NCI-H1092 treated with DMSO at 0.1 percent for 48 hours (cell line): ENCODE measurements at places on chromosomes 2 and 18.

- DNase-seq = peak; percentile 50
These were observed 161.8 kb downstream of the PRKCE start for GRCh38 chr2:45813003-45813941.

DNA sequence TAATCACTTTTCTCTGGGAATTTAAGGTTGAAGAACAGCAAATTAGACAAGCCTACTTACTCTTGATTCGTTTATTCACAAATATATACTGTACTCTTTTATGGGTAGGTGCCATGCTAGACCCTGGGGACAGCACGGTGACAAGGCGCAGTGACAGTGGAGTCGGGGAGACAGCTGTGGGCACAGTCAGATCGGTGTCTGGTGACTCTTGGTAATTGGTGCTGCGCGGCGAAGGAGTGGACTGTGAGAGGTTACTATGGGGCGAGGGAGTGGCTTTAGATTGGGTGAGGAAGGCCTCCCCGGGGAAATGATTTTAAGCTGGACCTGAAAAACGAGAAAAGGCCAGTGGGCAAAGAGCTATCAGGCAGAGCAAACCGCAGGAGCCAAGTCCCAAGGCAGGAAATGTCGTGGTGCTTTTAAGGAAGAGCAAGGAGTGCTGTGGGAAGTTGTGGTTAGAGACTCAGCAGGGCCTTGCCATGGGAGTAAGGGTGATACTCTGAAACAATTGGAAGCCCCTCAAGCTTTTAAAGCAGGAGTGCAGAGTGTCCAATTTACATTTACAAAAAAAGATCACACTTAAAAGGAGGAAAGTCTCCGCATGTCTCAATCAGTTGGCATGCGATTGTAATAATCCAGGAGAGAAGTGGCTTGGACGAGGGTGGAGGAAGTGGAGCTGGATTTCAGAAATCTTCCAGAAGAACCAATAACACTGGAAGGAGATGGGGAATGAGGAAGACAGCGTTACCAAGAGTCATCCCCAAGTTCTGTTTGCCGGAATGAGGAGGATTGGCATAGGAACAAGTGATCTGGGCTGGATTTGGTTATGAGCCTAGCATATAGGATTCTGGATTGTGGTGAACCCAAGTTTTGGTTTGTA lies 36.1 kb upstream of the TXNDC2 start:
- no peak for DNase-seq

- DNase-seq = no peak
These were observed 40.7 kb downstream of the INPP4A start for GRCh38 chr2:98485453-98485755.

DNA sequence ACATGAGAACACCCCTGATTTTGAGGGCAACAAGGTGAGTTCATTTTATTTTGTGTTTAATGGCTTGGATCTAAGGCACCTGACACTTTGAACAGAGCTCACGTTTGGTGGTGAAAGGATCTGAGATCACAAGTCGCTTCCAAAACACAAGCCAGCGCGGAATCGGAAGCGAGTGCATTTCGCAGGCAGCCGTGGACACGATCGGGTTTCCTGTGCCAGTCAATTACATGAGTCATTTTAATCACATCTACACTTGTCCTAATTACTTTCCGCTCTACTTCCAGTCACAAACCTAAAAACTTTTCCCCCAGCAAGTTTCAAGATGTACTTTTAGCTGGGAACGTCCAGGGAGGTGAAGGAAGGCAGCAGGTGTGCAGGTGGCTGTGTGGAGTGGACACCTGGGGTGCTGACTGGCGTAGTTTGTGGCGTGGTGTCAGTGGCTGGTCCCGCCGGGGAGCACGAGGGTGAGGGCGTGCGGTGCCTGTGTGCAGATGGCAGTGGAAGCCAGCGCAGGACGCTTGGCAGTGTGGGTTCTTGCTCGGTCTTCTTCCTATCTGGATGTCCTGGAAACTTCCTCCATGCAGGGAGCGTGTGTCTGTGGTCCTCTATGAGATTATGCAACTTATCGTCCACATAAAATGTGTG lies 75.6 kb downstream of the DCDC2C start:
- no peak for DNase-seq

GRCh38 chr2:16413947-16414346 lies 251.7 kb downstream of the CYRIA start:
- no peak for DNase-seq

GRCh38 chr2:196537311-196537710 lies 102.2 kb upstream of the CCDC150 start:
- DNase-seq = no peak

GRCh38 chr2:9771481-9772017 lies 71.7 kb upstream of the TAF1B start:
- no peak for DNase-seq

DNA sequence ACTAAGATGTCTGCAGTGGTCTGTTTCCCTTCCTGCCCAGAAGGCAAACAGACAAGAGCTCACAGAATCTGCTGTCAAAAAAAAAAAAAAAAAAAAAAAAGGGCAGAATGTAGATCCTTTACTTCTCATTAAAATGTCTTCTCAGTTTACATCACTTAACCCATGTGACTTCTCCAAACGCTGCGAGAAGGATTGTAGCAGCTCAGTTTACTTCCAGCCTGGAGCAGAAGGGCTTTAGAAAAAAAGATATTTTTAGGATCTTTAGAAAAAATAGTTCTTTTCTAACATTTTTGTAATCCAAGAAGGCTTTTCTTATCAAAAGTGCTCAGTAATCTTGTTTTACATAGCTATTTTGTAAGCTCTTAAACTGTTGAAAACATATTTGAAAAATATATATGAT lies 425.4 kb downstream of the CNTNAP5 start:
- no peak for DNase-seq

- DNase-seq = no peak
These were observed 19.1 kb downstream of the FAM117B start for GRCh38 chr2:202653890-202654289.

DNA sequence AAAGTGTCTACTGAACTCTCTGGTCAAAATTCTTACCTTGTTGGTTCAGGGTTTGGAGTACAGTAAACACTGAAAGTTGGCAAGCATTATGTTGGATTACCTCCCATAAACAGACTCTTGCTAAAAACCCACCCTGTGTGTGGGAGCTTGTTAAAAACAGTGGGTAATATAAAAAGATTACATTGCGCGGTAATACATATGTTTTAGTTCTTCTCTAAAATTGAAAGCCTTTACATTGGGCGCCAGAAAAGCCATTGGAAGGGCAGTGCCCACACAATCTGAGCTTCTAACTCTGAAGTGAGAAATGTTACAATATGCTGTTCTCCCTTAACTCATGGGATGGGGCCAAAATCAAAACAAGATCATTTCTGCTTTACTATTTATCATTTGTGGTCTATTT lies 510.7 kb downstream of the CNTNAP5 start:
- DNase-seq = no peak

GRCh38 chr2:2530334-2530733 lies 199.3 kb upstream of the MYT1L start:
- DNase-seq = no peak

DNA sequence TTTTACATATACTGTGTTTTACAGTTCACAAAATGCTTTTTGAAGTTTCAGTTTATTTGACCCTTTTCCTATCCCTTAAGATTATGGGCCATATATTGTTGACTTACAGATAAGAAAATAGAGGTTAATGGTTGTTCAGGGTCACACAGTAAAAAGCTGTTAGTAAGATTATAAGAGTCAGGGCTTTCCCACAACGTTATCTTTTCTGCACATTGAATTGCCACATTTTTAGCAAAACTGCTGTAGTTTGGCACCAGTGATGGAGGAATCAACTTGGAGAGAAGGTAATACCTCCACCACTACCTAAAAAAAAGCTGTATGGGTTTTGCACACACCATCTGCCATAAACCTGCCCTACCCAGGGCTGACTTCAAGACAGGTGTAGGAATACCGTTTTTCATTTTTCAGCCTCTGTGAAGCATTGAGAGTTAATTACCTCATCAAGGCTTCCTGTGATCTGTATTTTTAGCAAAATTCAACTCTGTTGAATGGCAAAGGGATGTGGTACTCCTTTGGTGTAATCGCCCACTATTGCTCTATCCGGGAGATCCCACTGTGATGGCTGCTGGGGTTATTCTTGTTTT lies 5.0 kb downstream of the SOWAHC start:
- no peak for DNase-seq

DNA sequence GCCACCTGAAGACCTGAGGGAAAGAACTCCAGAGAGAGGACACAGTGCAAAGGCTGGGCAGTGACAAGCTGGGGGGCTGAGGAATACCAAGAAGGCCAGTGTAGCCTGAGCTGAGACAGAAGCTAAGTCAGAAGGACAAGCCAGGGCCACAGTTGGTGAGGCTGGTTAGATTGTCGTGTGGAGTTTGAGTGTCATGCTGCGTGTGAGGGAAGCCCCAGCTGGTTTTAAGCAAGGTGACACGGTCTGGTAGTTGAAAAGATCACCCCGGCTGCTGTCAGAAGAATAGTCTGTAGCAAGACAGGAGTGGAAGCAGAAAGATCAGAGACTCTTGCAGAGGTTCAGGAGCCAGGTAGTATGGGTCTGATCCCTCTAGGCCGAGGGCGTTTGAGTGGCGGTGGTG lies 50.6 kb upstream of the RMDN2 start:
- DNase-seq = no peak

- no peak for DNase-seq
These were observed 113.3 kb upstream of the SEC11C start for GRCh38 chr18:59026364-59026763.

DNA sequence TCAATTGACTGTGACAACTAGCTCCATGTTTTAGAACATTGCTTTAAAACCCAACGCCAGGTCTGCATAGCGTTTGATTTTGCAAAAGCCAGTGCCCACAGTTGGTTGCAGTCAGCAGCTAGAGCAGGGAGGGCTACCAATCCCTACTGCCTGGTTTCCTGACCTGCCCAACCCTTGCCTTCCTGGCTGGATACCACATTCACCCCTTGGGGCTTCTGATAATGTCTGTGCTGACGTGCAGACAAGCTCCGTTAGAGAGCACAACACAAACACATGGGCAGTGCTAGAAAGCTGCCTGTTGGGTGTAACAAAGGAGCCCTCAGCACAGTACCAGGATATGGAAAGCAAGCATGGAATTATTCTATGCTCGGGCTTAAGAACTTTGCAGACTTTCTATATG lies 71.4 kb upstream of the THSD7B start:
- DNase-seq = no peak

GRCh38 chr2:17583646-17584045 lies 43.1 kb downstream of the VSNL1 start:
- no peak for DNase-seq

DNA sequence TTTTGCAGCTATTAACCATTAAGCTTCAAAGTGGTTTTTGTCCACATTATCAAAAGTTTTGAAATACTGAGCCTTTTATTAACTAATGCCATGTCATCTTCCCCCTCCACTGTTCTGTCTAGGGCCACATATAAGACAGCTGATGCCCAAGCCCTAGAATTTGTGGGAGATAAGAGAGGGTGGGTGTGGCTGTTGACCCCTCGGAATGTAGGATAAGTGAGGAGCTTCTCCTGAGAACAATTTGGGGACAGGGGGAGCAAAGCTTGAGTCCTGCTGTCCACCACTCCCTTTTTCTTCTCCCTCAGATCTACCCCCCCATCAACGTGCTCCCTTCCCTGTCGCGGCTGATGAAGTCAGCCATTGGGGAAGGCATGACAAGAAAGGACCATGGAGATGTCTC lies 14.3 kb upstream of the ANKRD53 start:
- no peak for DNase-seq

GRCh38 chr2:7071154-7071553 lies 153.9 kb downstream of the RNF144A start:
- DNase-seq = no peak

DNA sequence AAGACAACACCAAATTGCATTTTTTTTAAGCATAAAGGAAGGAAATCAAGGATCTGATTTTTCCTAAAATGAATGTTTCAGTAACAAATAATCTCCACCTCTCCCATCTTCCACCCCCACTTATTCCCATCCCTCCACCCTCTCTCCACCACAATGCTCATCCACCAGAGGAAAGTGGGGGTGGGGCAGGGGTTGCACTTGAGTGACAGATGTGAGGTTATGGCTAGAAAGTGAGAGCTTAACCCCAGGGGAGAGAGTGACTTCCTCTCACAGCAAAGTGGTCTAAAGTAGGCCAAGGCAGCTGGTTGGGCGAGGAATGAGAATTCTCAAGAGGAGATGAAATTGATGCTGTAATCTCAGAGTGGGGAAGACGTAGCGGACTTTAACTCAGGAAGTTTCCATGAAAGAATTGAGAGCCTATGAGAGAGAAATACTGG lies 104.7 kb downstream of the HNRNPLL start:
- DNase-seq = peak; percentile 43

- no peak for DNase-seq
These were observed 825 bp downstream of the THUMPD2 start for GRCh38 chr2:39778233-39778632.

DNA sequence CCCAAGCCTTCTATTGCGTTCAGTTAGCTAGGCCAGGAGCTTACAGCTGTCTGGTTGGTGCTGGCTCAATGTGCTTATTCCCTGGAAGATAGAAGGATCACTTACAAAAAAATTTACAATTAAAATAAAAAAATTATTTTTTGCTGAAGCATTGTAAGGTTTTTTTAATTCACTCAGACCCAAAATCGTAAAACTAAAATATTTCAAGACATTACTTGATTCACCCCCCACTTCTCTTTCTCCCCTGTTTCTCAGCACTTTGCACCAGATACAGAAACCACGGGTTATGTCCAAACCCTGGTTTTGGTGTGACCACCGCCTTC lies 911 bp upstream of the PTPRM start:
- DNase-seq = peak; percentile 1

GRCh38 chr2:168732100-168732499 lies 70.3 kb upstream of the NOSTRIN start:
- DNase-seq = no peak

- DNase-seq = no peak
These were observed 10.6 kb upstream of the ZNF516 start for GRCh38 chr18:76505614-76506013.

GRCh38 chr2:122384768-122385333 lies 629.4 kb downstream of the TSN start:
- no peak for DNase-seq

DNA sequence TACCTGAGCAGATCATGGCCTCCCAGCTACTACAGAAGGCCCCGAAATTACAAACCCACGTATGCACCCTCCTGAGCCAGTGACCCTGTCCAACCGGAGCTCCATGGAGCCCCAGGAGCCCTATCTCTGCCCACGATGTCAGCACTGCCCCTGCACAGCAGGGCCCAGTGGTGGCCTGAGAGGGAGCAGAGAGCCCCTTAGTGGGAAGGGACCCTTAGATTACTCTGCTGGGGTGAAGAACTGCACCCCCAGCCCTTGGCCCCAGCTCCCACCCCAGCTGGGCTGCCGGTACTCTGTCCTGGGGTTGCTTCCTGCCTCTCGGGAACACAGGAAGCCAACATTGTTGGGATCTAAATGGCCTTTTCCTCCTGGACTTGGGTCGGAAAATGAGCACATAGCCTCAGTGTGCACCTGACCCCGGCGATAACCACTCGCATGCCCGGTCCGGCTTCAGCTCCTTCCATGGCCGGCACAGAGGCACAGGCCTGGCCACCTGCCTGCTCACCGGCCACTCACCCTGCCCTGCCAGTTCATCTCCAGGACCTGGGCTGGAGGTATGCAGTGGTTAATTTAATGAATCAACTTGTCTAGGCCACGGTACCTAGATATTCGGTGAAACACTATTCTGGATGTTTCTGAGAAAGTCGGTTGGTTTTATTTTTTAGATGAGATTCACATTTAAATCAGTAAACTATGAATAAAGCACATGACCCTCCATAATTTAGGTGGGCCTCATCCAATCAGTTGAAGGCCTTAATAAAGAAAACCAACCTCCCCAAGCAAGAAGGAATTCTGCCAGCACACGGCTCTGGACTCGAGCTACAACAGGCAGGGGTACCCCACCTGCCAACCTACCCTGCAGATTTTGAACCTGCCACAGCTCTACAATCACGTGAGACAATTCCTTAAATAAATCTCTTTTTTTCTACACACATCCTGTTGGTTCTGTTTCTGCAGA lies 19.2 kb downstream of the TNS1 start:
- no peak for DNase-seq
